Pancreas (tissue), 10 donors: ENCODE measurements at places on chromosomes 2 and 18.

GRCh38 chr2:56703001-56703400 is 519.2 kb downstream of the CCDC85A start:
- no peak overlapping the region for H3K27ac ChIP-seq
- no peak overlapping the region for H3K4me3 ChIP-seq
- no peaks in the 10 kb centered on the region for H3K4me1 ChIP-seq
- DNase-seq, result no peak
- H3K36me3 ChIP-seq, result no peaks in the 10 kb centered on the region

GRCh38 chr2:50318147-50318546 is 713.8 kb downstream of the NRXN1 start:
- H3K27me3 ChIP-seq, result no peaks in the 10 kb centered on the region
- no peak overlapping the region for H3K4me3 ChIP-seq
- H3K4me1 ChIP-seq, result no peaks in the 10 kb centered on the region
- no peak overlapping the region for H3K27ac ChIP-seq
- no peaks in the 10 kb centered on the region for H3K36me3 ChIP-seq

DNA sequence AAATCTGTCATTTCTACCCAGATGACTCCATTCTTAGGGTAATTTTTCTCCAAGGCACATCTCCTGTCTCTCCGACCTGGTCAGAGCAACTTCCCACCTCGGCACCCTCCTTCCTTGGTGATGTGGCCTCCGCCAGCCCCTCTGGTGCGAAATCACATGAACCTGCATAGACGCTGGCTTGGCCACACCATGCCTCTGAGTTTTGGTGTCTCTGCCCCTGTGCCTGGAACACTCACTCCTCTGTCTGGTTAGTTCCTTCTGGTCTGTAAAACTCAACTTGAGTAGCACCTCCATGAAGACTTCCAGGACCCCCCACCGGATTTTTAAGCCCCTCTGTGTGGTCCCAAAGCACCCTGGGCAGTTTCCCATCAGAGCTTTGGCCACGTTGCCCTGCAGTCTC is 83.2 kb upstream of the OTOS start:
- H3K27ac ChIP-seq, result no peak overlapping the region
- no peaks in the 10 kb centered on the region for H3K36me3 ChIP-seq
- no peaks in the 10 kb centered on the region for H3K27me3 ChIP-seq
- no peak overlapping the region for H3K4me3 ChIP-seq

- no peak overlapping the region for H3K27ac ChIP-seq
- no peak overlapping the region for H3K4me3 ChIP-seq
- H3K4me1 ChIP-seq, result no peaks in the 10 kb centered on the region
- H3K36me3 ChIP-seq, result no peaks in the 10 kb centered on the region
- no peaks in the 10 kb centered on the region for H3K27me3 ChIP-seq
- DNase-seq, result no peak
Measured at GRCh38 chr2:12486205-12487118, 230.3 kb upstream of the TRIB2 start.

- DNase-seq, result no peak
- H3K27ac ChIP-seq, result no peak overlapping the region
- H3K27me3 ChIP-seq, result no peaks in the 10 kb centered on the region
Measured at GRCh38 chr18:61039251-61039650, 294.0 kb upstream of the CDH20 start.

DNA sequence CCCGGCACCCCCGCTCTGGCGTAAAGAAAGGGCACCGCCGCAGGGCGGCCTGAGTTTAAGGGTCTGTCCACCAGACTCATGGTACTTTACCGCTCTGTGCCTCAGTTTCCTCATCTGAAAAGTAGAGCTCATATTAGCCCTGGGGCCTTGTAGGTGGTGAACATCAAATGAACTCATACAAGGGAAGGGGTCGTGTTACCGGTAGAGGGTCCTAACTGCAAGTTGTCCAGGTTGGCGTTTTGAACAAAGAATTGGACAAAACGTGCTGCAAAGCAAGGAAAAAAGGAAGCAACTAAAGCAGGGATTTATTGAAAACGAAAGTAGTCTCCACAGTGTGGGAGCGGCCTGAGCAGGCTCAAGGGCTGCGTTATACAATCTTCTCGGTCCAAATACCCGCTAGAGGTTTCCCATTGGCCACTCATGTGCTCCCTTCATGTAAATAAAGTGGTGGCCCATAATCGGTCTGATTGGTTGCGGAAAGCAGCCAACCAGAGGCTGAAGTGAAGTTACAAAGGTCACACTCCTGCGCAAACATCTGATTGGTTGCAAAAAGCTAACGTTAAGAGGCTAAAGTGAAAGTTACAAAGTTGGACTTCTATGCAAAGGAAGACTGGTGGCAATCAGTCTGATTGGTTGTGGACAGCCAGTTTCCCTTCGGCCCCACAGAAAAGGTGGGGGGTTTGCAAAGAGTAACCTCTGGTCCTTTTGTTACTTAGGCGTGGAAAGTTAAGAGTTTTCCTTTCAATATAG is 80.7 kb upstream of the LDLRAD4 start:
- no peaks in the 10 kb centered on the region for H3K36me3 ChIP-seq
- peak overlapping the region; percentile 50 for H3K27ac ChIP-seq
- DNase-seq, result no peak
- H3K4me1 ChIP-seq, result no peaks in the 10 kb centered on the region
- no peaks in the 10 kb centered on the region for H3K27me3 ChIP-seq

GRCh38 chr2:237128845-237129592 is 43.3 kb downstream of the COPS8 start:
- H3K27ac ChIP-seq, result no peak overlapping the region
- no peaks in the 10 kb centered on the region for H3K36me3 ChIP-seq
- no peak for DNase-seq

DNA sequence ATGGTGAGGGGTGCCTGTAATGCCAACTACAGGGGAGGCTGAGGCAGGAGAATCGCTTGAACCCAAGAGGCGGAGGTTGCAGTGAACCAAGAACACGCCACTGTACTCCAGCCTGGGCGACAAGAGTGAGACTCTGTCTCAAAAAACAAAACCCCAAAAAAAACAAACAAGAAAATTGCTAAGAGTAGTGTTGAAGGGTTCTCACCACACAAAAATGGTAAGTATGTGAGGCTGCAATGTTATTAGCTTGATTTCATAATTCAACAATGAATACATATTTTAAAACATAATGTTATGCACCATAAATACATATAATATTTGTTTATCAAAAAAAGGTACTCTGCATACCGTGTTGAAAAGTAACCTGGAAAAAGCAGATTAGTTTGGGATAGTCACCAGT is 45.8 kb downstream of the PSMG2 start:
- no peaks in the 10 kb centered on the region for H3K27me3 ChIP-seq
- no peaks in the 10 kb centered on the region for H3K36me3 ChIP-seq
- H3K4me3 ChIP-seq, result no peak overlapping the region

- no peaks in the 10 kb centered on the region for H3K27me3 ChIP-seq
- H3K27ac ChIP-seq, result no peak overlapping the region
- no peaks in the 10 kb centered on the region for H3K36me3 ChIP-seq
- no peak overlapping the region for H3K4me3 ChIP-seq
- no peaks in the 10 kb centered on the region for H3K4me1 ChIP-seq
- DNase-seq, result no peak
Measured at GRCh38 chr18:72652990-72653593, 109.0 kb upstream of the CBLN2 start.

DNA sequence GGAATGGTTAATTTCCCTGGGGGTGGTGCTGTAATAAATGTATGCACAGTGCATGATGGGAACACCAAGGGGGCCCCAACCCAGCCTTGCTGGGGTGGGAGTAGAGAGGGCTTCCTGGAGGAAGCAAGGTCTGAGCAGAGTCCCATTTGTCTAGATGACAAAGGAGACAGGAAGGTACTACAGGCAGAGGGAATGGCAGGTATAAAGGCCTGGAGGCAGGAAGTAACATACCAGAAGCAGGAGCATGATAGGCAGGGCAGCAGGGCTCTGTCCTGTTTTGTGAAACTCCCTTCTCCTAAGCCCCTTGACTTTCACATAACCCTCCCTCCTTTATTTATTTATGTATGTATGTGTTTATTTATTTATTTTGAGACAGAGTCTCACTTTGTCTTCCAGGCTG is 3.9 kb downstream of the GMPPA start:
- no peaks in the 10 kb centered on the region for H3K36me3 ChIP-seq
- no peak overlapping the region for H3K27ac ChIP-seq

- no peak overlapping the region for H3K4me3 ChIP-seq
- no peaks in the 10 kb centered on the region for H3K36me3 ChIP-seq
- no peaks in the 10 kb centered on the region for H3K4me1 ChIP-seq
- H3K27me3 ChIP-seq, result no peaks in the 10 kb centered on the region
- no peak overlapping the region for H3K27ac ChIP-seq
- no peak for DNase-seq
Measured at GRCh38 chr2:121819846-121820245, 64.4 kb downstream of the TSN start.

- DNase-seq, result no peak
- no peaks in the 10 kb centered on the region for H3K4me1 ChIP-seq
- H3K36me3 ChIP-seq, result no peaks in the 10 kb centered on the region
- H3K27me3 ChIP-seq, result no peaks in the 10 kb centered on the region
Measured at GRCh38 chr2:230000118-230000841, 68.4 kb downstream of the SLC16A14 start.

GRCh38 chr2:160197587-160197986 is 2.5 kb downstream of the ITGB6 start:
- H3K27me3 ChIP-seq, result no peaks in the 10 kb centered on the region
- DNase-seq, result no peak
- H3K4me3 ChIP-seq, result no peak overlapping the region
- no peak overlapping the region for H3K27ac ChIP-seq
- no peaks in the 10 kb centered on the region for H3K36me3 ChIP-seq

- H3K27me3 ChIP-seq, result no peaks in the 10 kb centered on the region
- no peak overlapping the region for H3K4me3 ChIP-seq
- no peaks in the 10 kb centered on the region for H3K36me3 ChIP-seq
- no peaks in the 10 kb centered on the region for H3K4me1 ChIP-seq
- DNase-seq, result no peak
- H3K27ac ChIP-seq, result no peak overlapping the region
Measured at GRCh38 chr2:141499123-141499522, 631.7 kb downstream of the LRP1B start.

GRCh38 chr2:81589406-81589805 is 1284.9 kb upstream of the LRRTM1 start:
- no peak overlapping the region for H3K4me3 ChIP-seq
- DNase-seq, result no peak

DNA sequence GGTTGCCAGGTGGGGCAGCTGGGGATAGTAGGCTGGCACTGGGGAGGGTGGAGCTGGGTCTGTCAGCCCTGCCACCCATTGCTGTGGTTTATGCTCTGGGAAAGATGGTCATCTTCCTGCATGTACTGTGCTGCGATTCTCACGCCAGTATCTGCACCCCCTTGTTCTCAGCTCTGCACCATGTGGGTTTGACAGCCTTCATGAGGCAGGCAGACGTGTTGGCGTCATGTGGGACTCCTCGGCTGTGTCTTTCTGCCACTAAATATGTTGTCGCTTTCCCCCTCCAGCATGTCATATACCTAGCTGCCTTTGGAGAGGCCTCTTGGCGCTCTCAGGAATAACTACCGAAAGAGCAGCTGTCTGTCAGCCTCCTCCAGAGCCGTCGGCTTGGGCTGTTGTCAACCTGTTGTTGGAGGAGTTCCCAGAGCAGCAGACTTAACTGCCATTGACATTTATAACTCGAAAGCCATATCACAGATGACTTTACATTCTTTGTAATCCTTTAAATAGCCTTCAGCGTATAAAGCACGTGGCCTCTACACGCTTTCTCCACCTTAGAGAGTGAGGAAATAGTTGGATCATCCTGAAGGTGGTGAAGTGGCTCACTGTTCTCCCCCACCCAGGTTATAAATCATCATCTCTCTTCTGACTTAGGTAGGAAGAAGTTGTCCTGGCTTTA is 80.4 kb upstream of the MGAT5 start:
- no peak overlapping the region for H3K27ac ChIP-seq
- peak; percentile 42 for DNase-seq
- no peaks in the 10 kb centered on the region for H3K36me3 ChIP-seq
- peaks cover 3% of the 10 kb centered on the region for H3K4me1 ChIP-seq

- H3K36me3 ChIP-seq, result no peaks in the 10 kb centered on the region
- H3K4me3 ChIP-seq, result no peak overlapping the region
- no peak for DNase-seq
- no peaks in the 10 kb centered on the region for H3K27me3 ChIP-seq
- no peak overlapping the region for H3K27ac ChIP-seq
Measured at GRCh38 chr2:112881217-112881985, 29.6 kb upstream of the IL37 start.

DNA sequence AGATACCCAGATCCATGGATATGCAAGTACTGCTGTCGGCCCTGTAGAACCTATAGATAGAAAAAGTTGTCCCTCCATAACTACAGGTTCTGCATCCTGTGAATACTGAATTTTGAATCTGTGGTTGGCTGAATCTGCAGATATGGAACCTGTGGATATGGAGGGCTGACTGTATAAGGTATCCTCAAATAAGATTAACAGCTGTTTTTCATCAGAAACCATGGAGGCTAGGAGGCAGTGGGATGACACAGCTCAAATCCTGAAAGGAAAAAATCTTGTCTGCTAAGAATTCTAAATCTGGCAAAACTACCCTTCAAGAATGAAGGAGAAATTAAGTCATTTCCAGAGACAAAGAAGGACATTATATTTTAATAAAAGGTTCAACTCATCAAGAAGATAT is 14.7 kb upstream of the ACAA2 start:
- no peaks in the 10 kb centered on the region for H3K36me3 ChIP-seq
- no peak overlapping the region for H3K4me3 ChIP-seq
- H3K27ac ChIP-seq, result no peak overlapping the region
- no peak for DNase-seq

GRCh38 chr2:71597756-71598155 is 144.4 kb downstream of the DYSF start:
- H3K4me3 ChIP-seq, result no peak overlapping the region
- no peaks in the 10 kb centered on the region for H3K27me3 ChIP-seq
- H3K4me1 ChIP-seq, result no peaks in the 10 kb centered on the region
- H3K36me3 ChIP-seq, result no peaks in the 10 kb centered on the region
- no peak overlapping the region for H3K27ac ChIP-seq

GRCh38 chr2:147094077-147094476 is 750.8 kb upstream of the ACVR2A start:
- no peak overlapping the region for H3K27ac ChIP-seq
- no peak for DNase-seq
- no peaks in the 10 kb centered on the region for H3K27me3 ChIP-seq
- H3K4me1 ChIP-seq, result no peaks in the 10 kb centered on the region

- DNase-seq, result no peak
- H3K4me1 ChIP-seq, result no peaks in the 10 kb centered on the region
- H3K27ac ChIP-seq, result no peak overlapping the region
- no peaks in the 10 kb centered on the region for H3K27me3 ChIP-seq
Measured at GRCh38 chr2:55916473-55917049, 7.0 kb downstream of the EFEMP1 start.

- peaks cover 13% of the 10 kb centered on the region for H3K36me3 ChIP-seq
- peaks cover 3% of the 10 kb centered on the region for H3K4me1 ChIP-seq
- peak overlapping the region; percentile 23 for H3K4me3 ChIP-seq
Measured at GRCh38 chr2:218406949-218407618, 7.4 kb downstream of the CTDSP1 start.

DNA sequence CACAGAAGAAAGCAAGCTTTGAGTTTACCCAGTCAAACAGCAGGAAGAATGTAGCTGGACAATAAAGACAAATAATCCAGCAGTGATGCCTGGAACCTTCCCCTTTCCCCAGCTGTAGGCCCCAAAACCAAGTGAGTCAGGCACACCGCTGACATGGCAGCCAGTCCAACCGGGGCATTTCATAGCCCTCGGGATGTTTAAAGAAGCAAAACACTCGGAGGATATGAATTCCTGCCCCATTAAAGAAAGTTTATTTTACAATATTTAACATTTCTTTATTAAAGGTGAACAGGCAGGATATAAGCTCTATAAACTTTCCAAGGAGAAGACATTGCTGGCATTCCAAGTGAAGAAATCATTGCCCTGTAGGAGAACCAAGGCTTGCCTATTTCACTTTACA is 507.6 kb upstream of the TNP1 start:
- no peak overlapping the region for H3K4me3 ChIP-seq
- no peaks in the 10 kb centered on the region for H3K36me3 ChIP-seq
- H3K27me3 ChIP-seq, result no peaks in the 10 kb centered on the region
- no peak for DNase-seq
- H3K27ac ChIP-seq, result no peak overlapping the region
